ENCODE measurements at places on chromosomes 7 and 10.

DNA sequence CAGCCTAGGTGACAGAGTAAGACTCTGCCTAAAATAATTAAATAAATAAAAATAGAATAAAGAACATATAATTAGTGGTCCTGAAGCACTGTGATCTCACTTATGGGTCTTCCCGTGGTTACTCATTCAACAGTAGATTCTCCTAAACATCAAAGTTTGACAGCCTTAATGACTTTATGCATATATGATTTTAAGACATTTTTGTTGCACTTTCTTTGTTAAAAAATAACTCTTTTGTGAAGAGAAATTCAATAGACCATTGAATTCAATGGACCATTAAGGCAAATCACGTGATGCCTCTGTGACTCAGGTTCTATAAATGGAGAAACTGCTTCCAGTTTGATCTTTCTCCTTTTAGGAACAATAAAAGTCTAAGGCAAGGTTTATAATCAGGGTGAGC is 59.6 kb downstream of the ATOH7 start:
- no peak for DNase-seq

- DNase-seq, result no peak
Measured at GRCh38 chr7:114343949-114344708, 70.5 kb upstream of the FOXP2 start.

DNA sequence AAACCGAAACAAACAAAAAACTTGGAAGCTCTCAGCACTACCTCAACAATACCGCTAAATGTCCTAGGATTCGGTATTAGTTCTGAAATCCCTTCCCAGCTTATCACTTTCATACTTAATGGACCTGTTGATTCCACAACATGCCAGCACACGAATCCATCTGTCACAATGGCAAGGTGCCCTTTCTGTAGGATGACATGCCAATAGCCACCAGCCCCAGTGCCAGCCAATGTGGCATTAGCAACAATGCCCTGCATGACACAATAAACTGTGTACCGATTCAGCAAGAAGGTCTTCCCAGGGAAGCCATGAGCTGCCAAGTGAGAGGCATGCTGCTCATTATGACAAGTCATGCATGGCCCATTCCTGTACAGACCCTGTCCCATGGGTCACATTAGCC is 35.6 kb upstream of the CHCHD3 start:
- no peak for DNase-seq

DNA sequence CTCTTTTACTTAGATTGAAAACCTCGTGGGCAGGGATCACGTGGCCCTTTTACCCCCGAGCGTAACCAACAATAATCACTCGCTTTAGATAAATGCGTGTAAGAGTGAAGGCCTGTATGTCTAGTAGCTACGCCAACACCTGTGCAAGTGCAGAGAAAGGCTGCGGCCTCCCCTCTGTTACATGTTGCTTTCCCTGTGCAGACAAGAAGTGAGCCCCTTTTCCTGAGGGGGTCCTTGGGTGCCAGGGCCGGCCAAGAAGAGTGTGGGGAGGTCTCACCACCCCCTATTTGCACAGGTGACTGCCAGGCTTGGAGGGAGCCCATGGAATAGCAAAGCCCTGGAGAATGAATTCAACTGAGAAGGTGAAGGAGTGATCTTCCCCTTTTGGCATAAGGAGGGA is 35.6 kb upstream of the CNPY1 start:
- no peak for DNase-seq

GRCh38 chr7:91151916-91152315 is 112.3 kb upstream of the FZD1 start:
- no peak for DNase-seq

GRCh38 chr10:114638821-114639625 is 19.1 kb downstream of the ABLIM1 start:
- DNase-seq, result no peak

DNA sequence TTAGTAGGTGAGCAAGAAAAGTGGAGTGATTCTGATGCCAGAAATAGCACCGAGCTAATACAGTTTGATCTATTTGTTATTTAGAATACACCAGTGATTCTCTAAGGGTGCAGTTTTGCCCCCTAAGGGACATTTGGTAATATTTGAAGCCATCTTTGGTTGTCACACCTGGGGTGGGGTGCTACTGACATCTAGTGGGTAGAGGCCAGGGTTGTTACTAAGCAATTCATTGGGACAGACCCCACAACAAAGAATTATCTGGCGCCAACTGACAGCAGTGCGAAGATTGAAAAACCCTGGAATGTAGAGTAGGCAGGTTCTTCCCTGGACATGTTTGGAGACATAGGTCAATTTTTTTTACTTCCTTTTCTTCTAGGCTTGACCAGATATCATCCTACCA is 14.6 kb downstream of the PALS2 start:
- DNase-seq, result no peak

DNA sequence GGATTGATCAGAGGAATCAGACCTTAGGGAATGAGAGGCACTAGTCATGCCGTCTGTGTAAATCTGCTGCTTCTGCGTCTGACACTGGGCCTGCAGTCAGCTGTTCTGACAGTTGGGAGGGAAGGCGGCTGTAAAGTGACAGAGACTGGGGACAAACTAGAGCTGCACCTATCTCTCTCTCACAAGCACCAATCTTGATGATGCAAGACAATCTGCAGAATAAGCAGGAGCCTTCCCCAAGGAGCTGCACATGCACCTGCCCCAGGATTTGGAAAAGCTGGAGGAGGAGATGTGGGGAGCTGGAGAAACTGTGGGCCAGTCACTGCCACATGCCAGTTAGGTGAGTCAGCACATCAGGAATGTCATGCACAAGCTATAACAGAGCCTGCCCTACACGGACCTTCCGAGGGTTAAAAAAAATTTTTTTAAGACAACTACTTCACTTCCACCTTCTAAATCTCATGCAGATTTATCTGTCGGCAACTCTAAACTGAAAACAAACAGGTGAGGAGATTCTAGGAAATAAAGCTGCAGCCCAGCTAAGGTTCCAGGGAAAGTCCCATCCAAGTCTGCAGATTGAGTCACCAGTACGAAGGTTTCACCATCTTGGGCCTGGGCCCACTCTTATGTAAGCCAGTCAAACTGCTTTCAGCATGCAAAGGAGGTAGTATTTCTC is 39.2 kb downstream of the ENO4 start:
- no peak for DNase-seq

DNA sequence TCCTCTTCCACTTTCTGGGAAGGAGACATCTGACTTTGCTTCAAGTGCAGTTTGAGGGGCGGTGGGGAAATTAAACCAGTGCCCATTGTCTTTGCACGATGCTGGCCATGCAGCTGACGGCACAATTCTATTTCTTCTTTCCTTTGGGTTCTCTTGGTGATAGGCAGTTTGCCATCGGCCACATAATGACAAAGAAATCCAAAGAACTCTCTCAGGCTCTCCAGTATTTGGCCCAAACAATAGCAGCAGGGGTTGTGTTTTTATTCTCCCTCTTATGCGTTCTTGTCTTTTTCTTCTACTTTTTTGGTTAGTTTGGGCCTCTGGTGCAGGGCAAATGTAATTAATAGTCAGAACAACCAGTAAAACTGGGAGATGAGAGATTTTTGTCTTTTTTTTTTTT is 147.0 kb downstream of the EMX2 start:
- no peak for DNase-seq

- DNase-seq, result no peak
Measured at GRCh38 chr10:97928897-97929296, 79.3 kb downstream of the GOLGA7B start.

- DNase-seq, result no peak
Measured at GRCh38 chr10:76089556-76090180, 658.2 kb downstream of the LRMDA start.

GRCh38 chr7:26188957-26189541 is 11.5 kb downstream of the HNRNPA2B1 start:
- DNase-seq, result no peak

DNA sequence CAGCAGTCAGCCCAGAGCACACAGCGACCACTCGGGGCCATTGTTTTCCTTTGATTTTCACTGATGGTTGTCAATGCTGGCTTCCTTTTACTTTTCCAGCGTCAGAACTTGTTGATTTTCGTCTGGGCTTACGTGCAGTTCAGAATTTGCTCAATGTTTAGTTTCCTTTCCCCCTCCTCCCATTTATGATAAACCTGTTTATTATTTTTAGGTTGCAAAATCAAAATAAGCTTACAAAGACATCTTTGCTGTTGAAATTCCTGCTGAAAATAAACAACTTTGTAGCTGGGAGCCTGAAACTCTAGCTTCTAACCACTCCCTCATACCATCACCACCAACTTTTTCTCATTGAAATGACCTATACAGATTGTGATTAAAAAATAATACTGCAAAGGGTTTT is 83.1 kb upstream of the LYZL1 start:
- no peak for DNase-seq

DNA sequence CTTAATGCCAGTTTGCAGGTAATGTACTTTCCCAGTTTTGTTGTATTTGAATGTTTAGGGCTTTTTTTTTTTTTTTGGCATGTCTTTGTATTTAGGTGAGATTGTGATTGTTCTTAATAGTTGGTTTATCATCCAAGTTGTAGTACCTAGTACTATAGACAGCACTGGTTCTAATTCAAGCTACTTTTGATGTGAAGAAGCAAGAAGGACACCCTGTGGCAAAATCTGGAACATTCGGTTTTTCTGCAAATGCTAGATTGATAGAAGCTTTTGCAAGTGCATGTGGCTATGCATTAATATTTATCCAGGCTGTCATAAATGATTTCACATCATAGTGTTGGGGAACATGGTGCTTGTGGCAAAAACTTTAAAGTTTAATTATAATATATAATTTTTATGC is 248.9 kb downstream of the FOXP2 start:
- no peak for DNase-seq

- DNase-seq, result no peak
Measured at GRCh38 chr10:65312876-65313275, 1613.0 kb upstream of the LRRTM3 start.

- DNase-seq, result no peak
Measured at GRCh38 chr7:82961240-82961639, 201.4 kb downstream of the PCLO start.

- peak; percentile 61 for DNase-seq
Measured at GRCh38 chr10:22251751-22252223, 34.0 kb upstream of the EBLN1 start.

DNA sequence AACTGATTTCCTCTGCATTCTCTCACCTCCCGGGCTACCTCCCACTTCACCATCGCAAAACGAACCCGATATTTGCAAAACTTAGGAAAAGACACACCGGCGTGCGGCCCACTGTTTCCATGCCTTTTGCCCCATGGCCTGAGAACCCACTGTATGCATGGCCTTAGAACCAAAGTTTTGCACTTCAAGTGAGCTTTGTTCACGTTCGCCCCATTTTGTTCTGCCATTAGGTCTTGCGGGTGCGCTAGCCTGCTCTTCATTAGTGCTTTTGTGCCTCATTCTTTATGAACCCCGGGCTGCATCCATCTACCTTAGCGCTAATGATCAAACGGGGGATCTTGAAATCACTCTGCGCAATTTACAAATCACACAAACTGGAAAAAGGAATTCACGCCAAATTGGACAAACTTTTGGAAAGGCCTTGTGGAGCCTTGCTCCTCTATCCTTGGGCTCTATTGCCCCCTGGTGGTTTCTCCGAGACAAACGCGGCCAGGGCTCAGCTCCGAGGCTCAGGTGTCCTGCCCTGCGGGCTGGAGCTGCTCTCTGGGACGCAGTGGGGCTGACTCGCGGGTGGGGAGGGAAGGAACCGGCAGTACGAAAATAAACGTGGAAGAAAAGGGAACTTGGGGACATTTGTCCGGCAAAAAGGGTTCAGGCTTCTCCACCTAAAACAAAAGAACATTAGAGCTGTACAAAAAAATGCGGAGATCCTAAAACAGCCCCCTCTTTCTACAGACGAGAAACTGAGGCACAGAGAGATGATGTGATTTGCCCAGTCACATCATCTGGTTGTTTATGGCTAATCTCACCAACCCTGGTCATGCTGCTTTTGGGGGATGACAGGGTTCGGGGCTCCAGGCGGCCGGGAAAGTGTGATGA is 300.4 kb upstream of the NFE2L3 start:
- no peak for DNase-seq

DNA sequence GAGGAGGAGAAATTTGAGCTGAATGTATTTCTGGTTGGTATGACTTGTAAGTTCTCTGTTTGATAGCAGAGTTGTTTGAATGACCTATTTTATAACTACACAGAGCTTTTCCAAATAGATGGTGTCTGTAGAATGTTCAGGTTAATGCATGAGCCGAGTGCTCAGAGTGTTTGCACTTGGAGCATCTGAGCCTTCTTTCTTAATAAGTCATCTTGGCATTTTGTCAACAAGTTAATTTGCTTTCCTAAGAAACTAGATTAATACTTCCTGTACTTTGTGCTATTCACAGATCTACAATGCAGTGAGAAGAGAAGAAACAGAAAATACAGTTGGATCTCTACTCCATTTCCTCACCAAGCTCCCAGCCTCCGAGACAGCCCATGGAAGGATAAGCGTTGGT is 138.2 kb downstream of the PLCE1 start:
- no peak for DNase-seq

GRCh38 chr7:87345962-87346371 is 503 bp downstream of the CROT start:
- no peak for DNase-seq
